ENCODE measurements at places on chromosomes 2 and 18.
A peak's percentile ranks its signal among the peaks of the same experiment; 100 is the strongest.

- no peak for DNase-seq
Measured at GRCh38 chr18:59052965-59053820, 86.5 kb upstream of the SEC11C start.

- DNase-seq, result no peak
Measured at GRCh38 chr2:162573288-162573687, 229.4 kb downstream of the GCA start.

GRCh38 chr2:241217320-241218031 lies 29.0 kb downstream of the ANO7 start:
- DNase-seq, result peak; percentile 11

DNA sequence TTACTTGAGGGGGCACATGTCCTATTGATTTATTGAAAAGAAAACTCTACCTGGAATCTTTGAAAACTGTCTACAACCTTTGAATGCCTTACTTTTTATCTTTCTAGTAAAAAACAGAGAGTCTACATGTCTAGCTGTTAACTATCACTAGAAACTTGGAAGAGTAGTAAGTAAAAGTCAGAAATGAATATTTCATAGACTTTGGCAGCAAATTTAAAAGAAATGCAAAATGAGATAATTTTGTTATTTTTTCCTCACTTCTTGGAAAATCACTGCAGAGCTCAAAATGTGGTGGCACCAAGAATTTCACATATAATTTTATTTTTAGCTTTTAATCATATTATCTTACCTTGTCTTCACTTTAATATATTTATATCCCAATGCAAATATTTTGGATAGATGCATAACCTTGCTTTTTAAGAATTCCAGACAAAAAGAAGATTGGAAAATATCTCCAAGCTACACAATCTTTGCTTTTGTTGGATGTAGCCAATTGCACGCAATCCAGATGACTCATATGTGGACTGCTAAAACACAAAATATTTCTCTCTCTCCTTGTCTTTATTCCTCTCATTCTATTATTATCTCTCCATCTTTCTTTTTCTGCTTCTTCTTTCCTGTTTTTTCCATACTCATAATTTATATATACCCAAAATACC lies 92.2 kb upstream of the DSEL start:
- DNase-seq, result no peak

All from stimulated activated CD4-positive, alpha-beta T cell treated with anti-CD3 and anti-CD28 coated beads, Interleukin-15, amount 100 ng/mL, for 1 hour (primary cell).